ENCODE measurements at places on chromosomes 4 and X. TPM values are rescaled to one million over a fixed set of nuclear protein-coding genes. Genes with fewer than 3 reads are reported as not detected.

Gene USP27X
- polyA plus RNA-seq = 3.6 TPM

Gene ATP2B3
- polyA plus RNA-seq = 0.73 TPM

Gene MAGEC2
- 43.6 TPM for polyA plus RNA-seq

Gene PAQR3
- polyA plus RNA-seq = 65.5 TPM

Gene FNIP2
- 23.5 TPM for polyA plus RNA-seq

Gene XAGE1B
- 64.0 TPM for polyA plus RNA-seq

Gene MMRN1
- 17.4 TPM for polyA plus RNA-seq

Gene ADGRG2
- polyA plus RNA-seq = 17.2 TPM

Gene ADH1C
- 2.6 TPM for polyA plus RNA-seq

Gene CXorf49
- 6.0 TPM for polyA plus RNA-seq

Gene VGLL1
- polyA plus RNA-seq = 0.70 TPM

Gene GPRIN3
- 0.58 TPM for polyA plus RNA-seq

Gene MAP3K15
- polyA plus RNA-seq = 1.7 TPM

Gene CENPVL1
- polyA plus RNA-seq = 1.1 TPM

Gene CFI
- 26.0 TPM for polyA plus RNA-seq

Gene GPM6B
- polyA plus RNA-seq = 8.5 TPM

Gene ATP1B4
- polyA plus RNA-seq = 0.42 TPM

Gene BBS7
- polyA plus RNA-seq = 16.7 TPM

Measured in testis (tissue), 5 donors.